Skeletal muscle cell (primary cell): ENCODE measurements at places on chromosomes 2 and 18.
A peak's percentile ranks its signal among the peaks of the same experiment; 100 is the strongest.

DNA sequence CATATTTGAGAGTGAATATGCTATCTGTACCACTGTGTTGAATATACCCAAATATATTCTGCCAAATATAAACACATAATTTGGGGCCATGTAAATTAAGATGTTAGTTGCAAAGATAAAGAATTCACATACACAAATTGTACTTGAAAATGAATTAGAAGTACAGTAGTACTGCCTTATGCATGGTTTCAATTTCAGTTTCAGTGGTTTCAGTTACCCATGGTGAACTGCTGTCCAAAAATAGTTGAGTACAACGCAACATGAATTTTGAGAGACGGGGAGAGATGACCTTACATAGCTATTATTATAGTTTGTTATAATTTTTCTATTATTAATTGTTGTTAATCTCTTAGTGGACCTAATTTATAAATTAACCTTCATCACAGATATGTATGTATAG, 1313.0 kb upstream of the FAM98A start:
- DNase-seq: no peak

- DNase-seq: no peak
Observed at GRCh38 chr2:57376985-57377384, 669.6 kb upstream of the VRK2 start.

GRCh38 chr2:207719008-207719407, 7.6 kb downstream of the CCNYL1 start:
- no peak for DNase-seq

DNA sequence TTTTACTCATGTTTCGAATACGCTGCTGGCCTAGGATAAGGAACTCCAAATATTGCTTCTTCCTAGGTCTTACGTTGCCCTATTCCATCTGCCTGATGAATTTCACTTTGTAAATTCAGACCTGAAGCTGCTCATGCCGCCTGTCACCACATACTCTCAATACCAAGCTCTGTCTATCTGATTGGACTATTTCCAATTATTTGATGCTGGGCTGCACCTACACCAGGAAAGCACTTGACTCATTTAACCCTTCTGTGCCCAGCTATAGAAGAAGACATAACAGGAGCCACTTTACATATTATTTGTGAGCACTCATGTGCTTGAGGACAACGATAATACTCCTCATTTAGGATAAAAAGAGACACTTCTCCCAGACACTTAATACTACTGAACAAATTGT, 1293.9 kb upstream of the LRRTM1 start:
- DNase-seq: no peak

DNA sequence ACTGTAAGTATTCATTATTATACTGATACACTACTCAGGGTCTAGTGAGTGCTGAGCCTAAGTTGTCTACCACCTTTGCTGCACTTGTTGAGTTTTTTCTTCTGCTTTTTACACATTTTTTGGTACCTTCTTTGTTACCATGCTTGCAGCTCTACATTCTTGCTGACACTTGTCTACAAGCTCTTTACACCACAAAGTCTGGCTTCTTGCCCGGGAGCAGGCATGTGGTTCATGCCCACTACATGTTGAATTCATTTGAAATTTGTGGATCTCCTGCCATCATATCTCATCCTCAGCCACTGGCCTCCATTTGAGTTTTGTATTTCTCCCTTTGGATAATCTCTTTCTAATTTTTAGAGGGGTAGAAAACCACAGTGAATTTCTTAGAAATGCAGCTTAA, 29.9 kb downstream of the IL18R1 start:
- DNase-seq: no peak

- peak; percentile 21 for DNase-seq
Observed at GRCh38 chr2:172038604-172039003, 38.9 kb downstream of the METAP1D start.
